Stimulated activated CD8-positive, alpha-beta memory T cell treated with anti-CD3 and anti-CD28 coated beads, Interleukin-7, amount 100 ng/mL, for 4 hours (primary cell): ENCODE measurements at places on chromosomes 2 and 18.

DNA sequence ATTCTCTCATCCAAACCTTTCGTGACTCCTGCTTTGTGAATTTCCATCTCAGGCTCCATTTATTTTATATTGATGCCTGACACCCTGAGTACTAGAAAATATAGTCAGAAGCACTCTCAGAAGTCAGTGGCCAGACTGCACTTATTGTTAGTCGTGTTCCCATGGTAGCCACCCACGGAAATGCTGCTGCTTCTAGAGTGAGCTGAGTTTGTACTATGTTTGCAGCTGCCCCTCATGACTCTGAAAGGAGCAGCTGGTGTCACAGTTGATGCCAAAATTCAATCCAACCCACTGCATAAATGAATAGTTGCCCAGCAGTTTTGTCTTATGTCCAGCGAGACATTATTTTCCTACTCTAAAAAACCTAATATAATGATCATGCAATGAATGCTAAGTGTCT lies 265.2 kb upstream of the SPHKAP start:
- no peak for DNase-seq

DNA sequence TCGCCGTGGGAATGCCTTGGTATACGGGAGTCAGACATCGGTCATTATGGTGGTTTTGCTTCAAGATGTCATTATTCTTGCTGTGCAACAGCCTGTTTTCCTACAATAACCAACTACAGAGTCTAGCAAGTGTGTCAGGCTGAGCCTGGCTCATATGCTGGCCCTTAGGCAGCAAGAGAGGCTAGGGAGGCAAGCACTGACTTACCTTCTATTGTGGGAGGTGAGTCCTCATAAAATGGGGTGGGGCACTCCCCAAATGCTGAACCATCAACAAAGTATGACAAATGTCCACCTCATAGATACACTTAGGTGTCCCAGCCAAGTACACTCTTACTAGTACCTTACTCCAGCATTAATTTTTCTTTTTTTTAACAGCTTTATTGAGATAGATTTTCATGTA lies 77.0 kb upstream of the ATL2 start:
- no peak for DNase-seq

DNA sequence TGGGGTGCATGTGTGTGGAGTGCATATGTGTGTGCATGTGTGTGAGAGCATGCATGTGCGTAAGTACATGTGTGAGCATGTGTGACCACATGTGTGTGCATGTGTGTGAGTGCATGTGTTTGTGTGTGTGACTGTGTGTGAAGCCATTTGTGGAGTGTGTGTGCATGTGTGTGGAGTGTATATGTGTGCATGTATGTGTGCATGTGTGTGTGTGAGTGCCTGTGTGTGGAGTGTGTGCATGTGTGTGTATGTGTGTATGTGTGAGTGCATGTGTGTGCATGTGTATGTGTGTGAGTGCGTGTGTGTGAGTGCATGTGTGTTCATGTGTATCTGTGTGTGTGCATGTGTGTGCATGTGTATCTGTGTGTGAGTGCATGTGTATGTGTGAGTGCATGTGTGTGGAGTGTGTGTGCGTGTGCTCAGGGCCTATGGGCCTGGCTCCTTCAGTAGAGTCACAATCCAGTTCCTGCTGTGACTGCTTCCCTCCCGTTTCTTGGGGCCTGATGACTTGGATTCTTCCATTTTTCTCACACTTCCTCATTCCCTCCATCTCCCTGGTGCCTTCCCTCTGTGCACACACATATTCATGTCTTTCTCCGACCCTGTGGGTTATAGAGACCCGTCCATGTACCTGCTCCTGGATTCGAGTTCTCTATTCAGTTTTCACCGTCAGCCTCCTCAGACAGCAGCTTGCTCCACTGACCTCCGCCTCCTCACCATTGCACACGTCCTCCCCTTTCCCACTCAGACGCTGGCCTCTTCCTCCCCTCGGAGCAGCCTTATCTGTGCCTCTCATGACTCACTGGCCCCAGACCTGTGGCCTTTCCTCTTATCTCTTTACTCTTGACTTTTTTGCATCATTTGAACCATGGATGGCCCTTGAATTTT lies 25.2 kb downstream of the TOGARAM2 start:
- DNase-seq: no peak

- DNase-seq: no peak
Observed at GRCh38 chr18:59041819-59042815, 97.6 kb upstream of the SEC11C start.

- no peak for DNase-seq
Observed at GRCh38 chr2:100146657-100146960, 4.2 kb upstream of the AFF3 start.

GRCh38 chr2:228548230-228548629 lies 366.7 kb upstream of the SPHKAP start:
- no peak for DNase-seq

- no peak for DNase-seq
Observed at GRCh38 chr2:79619976-79620375, 107.1 kb downstream of the CTNNA2 start.

DNA sequence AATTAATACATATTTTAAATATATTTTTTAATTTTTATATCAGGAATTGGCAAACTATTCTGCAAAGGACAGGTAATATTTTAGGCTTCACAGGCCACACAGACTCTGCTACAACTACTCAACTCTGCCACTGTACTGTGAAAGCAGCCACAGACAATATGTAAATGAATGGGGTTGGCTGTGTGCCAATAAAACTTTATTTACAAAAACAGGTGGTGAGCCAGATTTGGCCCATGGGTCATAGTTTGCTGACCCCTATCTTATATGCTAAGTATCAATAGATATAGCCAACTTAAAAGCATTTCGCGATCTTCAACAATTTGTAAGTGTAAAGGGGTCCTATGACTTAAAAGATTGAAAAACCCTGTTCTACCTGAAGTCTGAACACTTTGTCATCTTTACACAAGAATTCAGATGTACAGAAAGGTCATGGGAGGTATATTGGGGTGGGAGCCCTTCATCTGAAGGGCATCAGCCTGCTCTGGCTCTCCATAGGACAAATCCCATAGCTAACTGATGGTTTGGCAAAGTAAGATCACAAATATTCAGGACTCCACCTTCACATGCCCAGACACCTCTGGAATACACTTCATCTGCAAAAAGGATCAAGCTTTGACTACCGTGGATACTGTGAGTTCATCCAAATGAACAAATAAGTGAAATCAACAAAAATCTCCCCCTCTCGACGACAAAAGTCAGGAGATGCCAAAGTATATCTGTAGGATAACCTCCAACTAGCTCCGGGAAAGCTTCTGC lies 65.9 kb downstream of the C1D start:
- DNase-seq: no peak

GRCh38 chr2:239747274-239747673 lies 277.9 kb downstream of the NDUFA10 start:
- DNase-seq: no peak

- no peak for DNase-seq
Observed at GRCh38 chr2:98515250-98515991, 70.8 kb downstream of the INPP4A start.

- DNase-seq: no peak
Observed at GRCh38 chr2:15633971-15634346, 42.3 kb downstream of the DDX1 start.

- no peak for DNase-seq
Observed at GRCh38 chr2:44650796-44651195, 289.0 kb downstream of the CAMKMT start.

- DNase-seq: no peak
Observed at GRCh38 chr2:99615247-99615771, 125.5 kb upstream of the REV1 start.

GRCh38 chr2:217065695-217066405 lies 206.0 kb upstream of the TNP1 start:
- no peak for DNase-seq

DNA sequence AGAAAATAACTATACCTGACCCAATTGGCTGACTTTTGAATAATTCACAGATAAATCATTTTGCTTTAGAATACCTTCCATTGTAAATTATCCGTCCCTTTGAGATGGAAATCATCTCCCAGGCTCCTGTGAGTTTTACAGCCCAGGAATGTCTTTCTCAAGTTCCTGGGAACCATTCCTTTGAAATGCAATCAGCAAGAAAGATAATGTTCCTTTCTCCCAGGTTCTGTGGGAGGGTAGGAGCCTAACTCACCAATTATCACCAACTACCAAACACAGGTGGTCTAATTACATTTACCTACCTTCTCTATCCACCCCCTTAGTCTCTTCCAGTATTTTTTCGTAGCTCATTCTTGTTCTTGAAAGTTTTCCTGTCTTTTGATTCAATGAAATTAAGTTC lies 1016.0 kb downstream of the SOCS6 start:
- DNase-seq: no peak

GRCh38 chr2:128642316-128642715 lies 323.6 kb upstream of the HS6ST1 start:
- no peak for DNase-seq

DNA sequence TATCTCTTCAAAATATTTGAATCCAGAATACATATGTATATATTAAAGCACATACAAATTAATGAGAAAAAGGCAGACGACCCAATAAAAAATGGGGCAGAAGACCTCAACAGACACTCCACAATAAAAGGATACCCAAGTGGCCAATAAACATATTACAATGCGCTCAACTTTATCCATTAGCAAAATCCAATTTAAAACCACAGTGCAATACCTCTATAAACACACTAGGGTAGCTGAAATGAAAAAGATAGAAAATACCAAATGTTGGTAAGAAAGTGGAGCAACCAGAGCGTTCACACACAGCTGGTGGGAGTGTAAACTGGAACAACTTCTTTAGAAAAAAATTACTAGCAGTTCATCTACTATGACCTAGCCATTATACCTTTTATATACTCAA lies 75.3 kb downstream of the CCDC148 start:
- no peak for DNase-seq

GRCh38 chr2:238970553-238971081 lies 122.7 kb downstream of the TWIST2 start:
- DNase-seq: no peak

DNA sequence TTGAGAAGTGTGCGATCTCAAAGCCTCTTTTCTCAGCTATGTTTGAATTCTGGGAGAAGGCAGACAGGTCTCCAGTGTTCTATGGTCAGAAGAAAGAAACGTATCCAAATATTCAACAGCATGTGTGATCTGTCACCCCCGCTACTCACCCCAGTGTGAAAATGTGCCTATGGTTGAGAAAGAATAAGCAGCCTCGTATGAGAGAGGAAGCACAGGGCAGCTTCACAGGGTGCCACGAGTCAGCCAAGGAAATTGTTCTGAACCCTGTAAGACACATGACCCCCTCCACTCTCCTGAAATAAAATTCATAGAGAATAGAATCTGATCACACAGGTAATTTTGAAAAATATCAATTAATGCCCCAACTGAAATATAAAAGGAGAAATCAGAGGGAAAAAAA lies 8.0 kb upstream of the SF3B1 start:
- DNase-seq: no peak

- no peak for DNase-seq
Observed at GRCh38 chr2:117679952-117680351, 134.5 kb upstream of the DDX18 start.

- DNase-seq: no peak
Observed at GRCh38 chr18:59735269-59735860, 38.1 kb upstream of the CCBE1 start.

- no peak for DNase-seq
Observed at GRCh38 chr2:11498543-11499034, 32.6 kb upstream of the E2F6 start.

- no peak for DNase-seq
Observed at GRCh38 chr2:157793053-157793612, 83.0 kb downstream of the ACVR1 start.

DNA sequence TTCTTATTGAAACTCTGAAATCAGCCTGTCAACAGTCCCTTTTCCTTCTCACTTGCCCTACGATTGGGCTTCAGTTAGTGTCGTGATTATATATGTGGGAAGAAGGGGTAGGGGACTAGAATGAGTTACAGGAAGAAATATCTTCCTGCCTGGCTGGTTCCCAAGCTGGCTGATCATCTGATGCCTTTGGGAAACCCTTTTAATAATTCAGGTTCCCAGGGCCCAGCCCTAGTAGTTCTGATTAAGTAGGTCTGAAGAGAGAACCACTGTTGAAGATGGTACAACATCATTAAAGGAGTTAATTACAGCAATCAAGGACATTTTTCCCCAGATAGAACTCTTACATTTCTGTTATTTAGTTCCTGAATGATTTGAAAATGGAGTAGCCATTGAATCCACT lies 110.1 kb upstream of the EML6 start:
- DNase-seq: no peak

GRCh38 chr18:44899832-44900231 lies 219.1 kb downstream of the SETBP1 start:
- no peak for DNase-seq

DNA sequence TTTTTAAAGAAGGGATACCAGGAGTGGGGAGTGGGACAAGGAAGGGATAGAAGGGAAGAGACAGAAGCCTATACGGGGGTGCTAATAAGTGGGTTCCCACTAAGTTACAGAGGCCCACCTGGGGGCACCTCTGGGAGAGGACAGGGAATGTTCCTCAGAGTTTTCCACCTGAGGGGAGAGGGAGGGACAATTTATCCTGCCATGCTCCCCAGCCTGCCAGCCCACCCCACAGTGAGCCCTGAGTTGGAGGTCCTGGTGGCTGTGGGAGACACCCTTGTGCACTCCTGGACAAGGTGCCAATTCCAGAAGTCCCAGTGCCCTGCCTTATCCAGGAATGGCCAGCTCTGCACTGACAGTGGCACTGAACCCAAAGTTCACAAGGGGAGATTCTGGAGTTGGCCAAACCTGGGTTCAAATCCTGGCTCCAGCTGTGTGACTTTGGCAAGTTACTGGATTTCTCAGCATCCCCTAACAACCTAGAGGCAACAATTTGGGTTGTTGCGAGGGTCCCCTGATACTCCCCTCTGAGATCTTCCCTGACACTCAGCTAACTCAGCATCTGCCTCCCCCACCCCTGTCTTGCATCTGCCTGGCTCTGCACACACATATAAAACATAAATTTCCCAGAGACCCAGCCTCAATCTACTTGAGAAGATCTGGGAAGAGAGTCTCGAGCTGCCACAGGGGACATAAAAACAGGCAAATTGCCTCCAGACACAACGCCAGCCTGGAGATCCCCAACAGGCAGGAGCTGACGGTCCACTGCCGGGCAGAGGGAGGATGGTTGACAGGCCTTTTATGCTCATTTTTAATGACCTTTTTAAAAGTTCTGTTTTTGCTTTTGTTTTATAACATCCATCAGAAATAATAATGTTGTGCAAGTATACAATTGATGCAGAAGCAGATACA lies 98.7 kb upstream of the ST3GAL5 start:
- DNase-seq: no peak
